ENCODE measurements at places on chromosomes 2 and 18.

DNA sequence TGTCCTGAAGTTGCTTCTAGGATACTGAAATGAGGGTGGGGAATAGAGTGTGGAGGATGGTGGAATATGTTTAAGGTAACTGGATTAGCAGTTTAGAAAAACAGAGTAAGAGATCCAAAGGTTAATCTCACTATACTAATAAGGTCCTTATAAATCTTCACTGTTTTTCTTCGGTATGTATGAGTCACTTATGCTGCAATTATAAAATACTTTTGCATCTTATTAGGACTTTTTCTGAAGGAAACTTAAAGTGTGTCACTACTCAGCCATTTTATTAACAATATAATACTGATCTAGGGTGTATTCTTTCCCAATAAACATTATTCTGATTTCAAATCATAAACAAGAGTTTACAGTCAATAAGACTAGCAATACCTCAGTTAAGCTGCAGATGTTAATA, 182.3 kb downstream of the ZNF521 start:
- DNase-seq, result no peak

GRCh38 chr18:11689669-11690565, 853 bp downstream of the GNAL start:
- DNase-seq, result no peak

DNA sequence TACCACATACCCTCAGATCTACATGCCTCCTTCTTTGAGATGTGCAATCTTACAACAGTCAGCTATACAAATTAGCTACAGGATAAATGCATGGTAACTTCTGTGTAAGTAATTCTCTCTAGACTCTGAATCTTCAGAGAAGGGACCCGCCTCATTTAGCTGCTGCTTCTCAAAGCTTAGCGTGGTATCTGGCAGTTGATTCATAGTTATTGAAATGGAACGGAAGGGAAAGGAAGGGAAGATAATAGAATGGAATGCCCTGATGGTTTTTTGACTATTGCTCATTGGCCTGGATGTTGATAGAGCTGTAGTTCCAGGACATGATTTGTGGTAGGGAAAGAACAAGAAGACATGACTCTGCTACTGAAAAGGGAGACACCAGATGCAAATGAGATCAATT, 498.1 kb upstream of the CRIM1 start:
- no peak for DNase-seq

DNA sequence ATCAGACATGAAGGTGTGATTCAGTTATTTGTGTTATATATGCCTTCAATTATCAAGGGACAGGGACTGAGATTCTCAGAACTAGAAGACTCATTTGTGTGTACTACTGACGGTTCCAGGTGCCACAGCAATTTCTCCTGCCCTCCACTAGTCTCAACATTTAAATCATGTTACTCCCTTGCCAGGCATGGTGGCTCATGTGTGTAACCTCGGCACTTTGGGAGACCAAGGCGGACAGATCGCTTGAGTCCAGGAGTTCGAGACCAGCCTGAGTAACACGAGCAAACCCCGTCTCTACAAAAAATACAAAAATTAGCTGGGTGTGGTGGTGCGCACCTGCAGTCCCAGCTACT, 1.1 kb downstream of the CNDP2 start:
- no peak for DNase-seq

- DNase-seq, result no peak
These were observed 51.3 kb downstream of the NCOA1 start for GRCh38 chr2:24542269-24542872.

GRCh38 chr2:237527233-237527632, 39.1 kb upstream of the PRLH start:
- no peak for DNase-seq

GRCh38 chr2:204364860-204365535, 180.3 kb upstream of the PARD3B start:
- DNase-seq, result no peak

DNA sequence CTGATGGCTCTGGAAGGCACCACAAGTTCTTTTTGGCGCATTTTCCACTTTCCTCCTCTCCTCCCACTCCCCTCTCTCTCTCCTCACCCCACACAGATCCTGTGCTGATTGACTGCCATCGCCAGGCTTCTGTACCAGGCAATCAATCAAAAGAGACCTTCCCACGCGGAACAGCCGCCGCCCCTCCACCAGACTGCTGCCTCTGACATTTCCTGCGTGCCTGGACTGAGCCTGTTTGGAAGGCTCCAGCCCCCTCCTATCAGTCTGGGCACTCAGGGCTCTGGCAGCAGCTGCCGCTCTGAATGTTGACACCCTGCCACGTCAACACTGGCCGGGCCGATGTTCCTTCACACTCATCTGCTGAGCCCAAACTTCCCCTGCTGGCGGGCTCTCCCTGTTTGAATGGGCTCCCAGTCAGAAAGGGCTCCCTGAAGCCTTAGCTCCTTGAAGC, 467.7 kb downstream of the EPHA4 start:
- DNase-seq, result no peak

GRCh38 chr2:236980961-236981360, 104.7 kb upstream of the COPS8 start:
- no peak for DNase-seq

- DNase-seq, result no peak
These were observed 114.9 kb upstream of the SULT1C3 start for GRCh38 chr2:108124736-108125495.

DNA sequence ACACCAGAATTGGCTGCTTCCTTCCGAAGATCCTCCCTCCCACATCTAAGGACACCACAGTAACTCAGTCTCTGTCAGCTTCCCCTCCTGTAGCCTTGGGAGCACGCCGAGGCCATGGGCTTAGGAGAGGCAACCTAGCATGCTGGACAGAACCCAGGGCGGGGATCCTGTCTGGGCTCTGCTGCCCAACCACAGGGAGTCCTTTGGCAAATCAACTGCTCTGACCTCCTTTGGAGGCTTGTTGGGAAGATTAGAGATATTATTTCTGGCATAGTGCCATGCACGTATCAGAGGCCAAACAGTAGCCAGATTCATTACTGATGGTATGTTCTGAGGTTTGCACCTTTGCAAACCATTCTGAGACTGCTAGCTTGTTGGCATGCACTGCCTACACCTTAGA, 262.7 kb upstream of the EPAS1 start:
- no peak for DNase-seq

- DNase-seq, result no peak
These were observed 166.7 kb downstream of the NRXN1 start for GRCh38 chr2:50865235-50865634.

- DNase-seq, result no peak
These were observed 22.1 kb downstream of the FIGN start for GRCh38 chr2:163713534-163714311.

GRCh38 chr2:61538200-61538919, at the start of gene XPO1:
Gene XPO1 (minus strand): TSS chr2:61538356. CDS start chr2:61533897, 4,459 bp downstream.
- peak; percentile 90 for DNase-seq

GRCh38 chr2:23633966-23634365, 249.0 kb downstream of the KLHL29 start:
- no peak for DNase-seq

GRCh38 chr2:8230466-8230865, 451.4 kb upstream of the ID2 start:
- no peak for DNase-seq

GRCh38 chr2:48755473-48755872, at the start of gene LHCGR:
Gene LHCGR (minus strand): TSS chr2:48755724. CDS start chr2:48755671, 53 bp downstream.
- DNase-seq, result no peak

DNA sequence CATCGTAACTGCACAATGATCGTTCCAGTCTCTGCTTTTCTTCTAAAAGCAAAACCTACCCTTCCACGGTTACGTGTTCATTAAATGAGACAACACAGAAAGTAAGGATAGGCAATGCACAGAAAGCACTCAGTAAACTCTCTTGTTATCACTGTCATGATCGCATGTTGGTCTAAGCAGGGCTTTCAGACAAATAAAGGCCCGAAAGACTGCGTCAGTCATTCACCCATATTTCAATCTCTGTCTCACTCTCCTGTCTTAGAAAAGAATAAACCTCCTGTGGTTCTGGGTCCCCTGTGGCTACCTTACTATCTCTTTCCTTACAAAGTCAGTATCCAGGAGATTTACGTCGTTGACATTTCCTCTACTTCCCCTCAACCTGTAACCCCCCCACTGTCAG, 160.9 kb downstream of the VAPA start:
- DNase-seq, result no peak

GRCh38 chr2:217588266-217588665, 414.5 kb downstream of the TNS1 start:
- no peak for DNase-seq

DNA sequence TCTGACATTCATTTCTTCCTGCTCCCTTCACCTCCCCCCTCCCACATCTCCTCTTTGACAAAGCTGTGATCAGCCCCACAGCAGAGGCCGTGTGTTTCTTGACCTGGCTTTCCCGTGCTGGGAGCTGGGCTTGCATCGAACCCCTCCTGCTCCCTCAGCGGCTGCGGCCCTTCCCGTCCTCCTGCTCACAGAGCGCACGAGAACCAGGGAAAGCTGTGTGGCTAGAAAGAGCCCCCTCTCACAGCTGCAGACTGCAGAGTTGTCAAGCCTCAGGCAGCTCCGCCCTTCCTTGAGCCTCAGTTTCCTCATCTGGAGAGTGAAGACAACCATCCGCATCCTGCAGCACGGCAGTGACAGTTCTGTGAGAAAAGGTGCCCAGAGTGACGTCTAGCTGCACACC, 65.7 kb upstream of the GLI2 start:
- DNase-seq, result no peak

DNA sequence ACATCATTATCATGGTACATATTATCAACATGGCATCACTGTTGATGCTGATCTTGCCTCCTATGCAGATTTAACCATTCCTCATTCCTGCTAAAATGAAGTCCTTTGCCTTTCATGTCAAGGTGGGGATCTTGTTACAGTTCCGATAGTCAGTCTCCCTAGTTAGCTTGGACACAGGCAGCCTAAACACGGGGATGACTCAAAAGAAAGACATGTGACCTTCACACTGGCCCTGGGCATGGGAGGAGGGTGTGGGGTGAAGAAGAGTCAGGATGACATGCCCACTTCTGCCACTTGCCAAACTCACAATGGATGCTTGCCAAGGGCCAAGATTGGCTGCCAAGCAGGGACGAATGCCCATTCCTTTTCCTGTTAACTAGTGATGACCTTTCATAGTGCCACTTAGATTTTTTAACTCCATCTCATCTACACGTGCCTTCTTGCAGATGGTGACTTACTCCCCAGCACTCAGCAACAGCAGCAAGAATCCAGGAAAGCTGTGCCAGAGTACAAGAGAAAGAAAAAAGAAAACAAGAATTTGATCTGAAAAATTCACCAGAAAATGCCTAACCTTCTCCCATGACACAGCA, 13.9 kb upstream of the SLC1A4 start:
- DNase-seq, result no peak

DNA sequence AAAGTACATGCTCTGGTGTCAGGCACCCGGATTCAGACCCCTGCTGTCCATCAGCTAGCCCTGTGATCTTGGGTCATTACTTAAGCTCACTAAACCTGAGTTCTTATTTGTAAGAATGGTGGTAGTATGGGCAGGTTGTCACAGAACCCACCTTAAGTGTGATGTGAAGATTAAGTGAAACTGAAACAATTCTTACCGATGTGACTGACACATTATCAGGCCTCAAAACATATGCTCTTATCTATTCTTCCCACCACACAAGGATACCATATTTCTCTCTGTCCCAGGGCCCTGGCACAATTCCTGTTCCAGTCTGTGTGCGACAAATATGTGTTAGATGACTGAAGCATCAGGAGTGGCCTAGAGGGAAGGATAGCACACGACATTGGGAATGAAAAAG, 11.0 kb upstream of the CDC42EP3 start:
- DNase-seq, result no peak

- no peak for DNase-seq
These were observed 75.0 kb downstream of the CERS6 start for GRCh38 chr2:168530982-168531622.

DNA sequence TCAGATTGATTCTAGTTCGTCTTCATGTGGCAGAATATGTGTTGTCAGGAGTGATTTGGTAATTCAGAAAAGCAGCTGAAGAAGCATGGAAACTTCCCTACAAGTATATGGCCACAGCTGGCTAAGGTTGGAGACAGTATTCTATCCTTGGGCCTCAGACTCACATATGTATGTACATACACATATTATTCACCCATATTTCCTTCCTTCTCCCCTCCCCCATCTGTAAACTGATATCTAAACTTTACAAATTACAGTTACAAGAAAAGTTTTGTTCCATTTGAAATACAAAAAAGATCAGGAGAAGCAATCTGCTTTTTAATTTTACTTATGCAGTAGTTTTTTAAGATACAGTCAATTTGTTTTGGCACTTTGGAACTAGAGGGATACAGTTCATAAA, 3.1 kb downstream of the SP3 start:
- no peak for DNase-seq

DNA sequence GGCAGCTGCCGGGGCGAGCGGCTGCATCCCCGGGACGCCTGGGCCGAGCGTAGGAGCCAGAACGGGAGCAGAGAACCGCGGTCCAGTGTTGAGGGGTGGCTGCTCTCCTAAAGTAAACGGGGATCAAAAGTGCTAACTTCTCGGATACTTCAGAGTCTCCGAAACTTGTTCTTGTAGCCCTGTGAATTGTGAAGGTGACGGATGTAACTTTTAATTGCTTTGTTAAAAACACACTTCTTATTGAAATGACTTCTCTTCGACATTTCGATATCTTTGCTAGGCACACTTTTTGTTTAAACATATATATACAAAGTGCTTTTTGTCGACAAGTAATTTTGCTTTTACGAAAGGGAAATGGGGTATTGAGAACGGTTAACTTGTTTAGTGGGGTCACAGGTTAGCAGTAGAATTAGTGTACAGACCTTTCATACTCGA, 540 bp downstream of the ATP9B start:
- DNase-seq, result no peak

DNA sequence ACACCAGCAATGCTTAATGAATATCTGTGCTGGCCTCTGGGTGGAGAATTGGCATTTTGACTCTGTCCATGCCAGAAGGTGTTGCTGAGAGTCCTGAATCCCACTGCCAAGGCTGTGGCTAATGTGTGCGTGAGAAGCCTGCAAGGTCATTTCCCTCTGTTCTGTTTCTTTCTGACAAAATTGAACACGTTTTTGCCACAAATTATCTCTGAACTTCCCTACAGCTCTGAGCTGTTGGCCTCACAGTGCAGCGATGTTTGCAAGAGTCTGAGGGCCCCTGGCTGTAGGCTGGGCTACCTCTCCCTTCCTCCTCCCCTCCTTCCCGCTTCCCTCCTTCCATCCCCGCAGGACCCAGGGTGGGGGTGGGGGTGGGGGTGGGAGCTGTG, 154.1 kb upstream of the HS6ST1 start:
- no peak for DNase-seq

DNA sequence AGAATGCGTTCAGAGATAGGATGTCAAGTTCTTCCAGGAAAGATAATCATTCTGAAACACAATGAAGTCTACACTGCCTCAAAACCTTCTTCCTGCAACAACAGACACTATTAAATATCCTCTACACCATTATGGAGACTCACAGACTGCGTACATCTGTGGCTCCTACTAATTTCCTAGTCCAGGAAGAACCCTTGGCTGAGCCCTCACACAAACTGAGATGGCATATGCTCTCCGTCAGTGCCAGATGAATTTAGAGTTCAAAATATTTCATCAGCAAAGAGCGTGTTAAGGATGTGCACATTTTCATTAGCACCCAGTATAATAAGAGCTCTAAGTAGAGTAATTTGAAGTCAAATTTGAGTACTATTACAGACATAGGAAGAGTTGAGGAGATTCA, 117.2 kb downstream of the TCF4 start:
- no peak for DNase-seq

All from glomerular endothelial cell (primary cell).